ENCODE measurements at places on chromosomes 7 and 10. TPM values are rescaled to one million over a fixed set of nuclear protein-coding genes. Genes with fewer than 3 reads are reported as not detected.

ELN gene
- total RNA-seq: not detected

ZPBP gene
- not detected for total RNA-seq

ARHGEF5 gene
- total RNA-seq: 1.0 TPM

LLCFC1 gene
- not detected for total RNA-seq

HABP2 gene
- not detected for total RNA-seq

UCN3 gene
- total RNA-seq: not detected

NUDT13 gene
- 6.3 TPM for total RNA-seq

ZSWIM8 gene
- 32.4 TPM for total RNA-seq

GLI3 gene
- total RNA-seq: 2.9 TPM

PIP4K2A gene
- 25.1 TPM for total RNA-seq

ABCA13 gene
- not detected for total RNA-seq

CUBN gene
- 0.67 TPM for total RNA-seq

PHKG1 gene
- total RNA-seq: not detected

DENND2A gene
- 0.09 TPM for total RNA-seq

NPY4R gene
- total RNA-seq: not detected

CYP3A7 gene
- total RNA-seq: not detected

FAM180A gene
- not detected for total RNA-seq

TRIM74 gene
- total RNA-seq: not detected

BRAF gene
- 18.4 TPM for total RNA-seq
